Stimulated activated CD8-positive, alpha-beta memory T cell treated with anti-CD3 and anti-CD28 coated beads, Interleukin-7, amount 100 ng/mL, for 1 hour (primary cell): ENCODE measurements at places on chromosomes 4 and X.

GRCh38 chrX:38260231-38260630 is 39.6 kb upstream of the SRPX start:
- DNase-seq: no peak

DNA sequence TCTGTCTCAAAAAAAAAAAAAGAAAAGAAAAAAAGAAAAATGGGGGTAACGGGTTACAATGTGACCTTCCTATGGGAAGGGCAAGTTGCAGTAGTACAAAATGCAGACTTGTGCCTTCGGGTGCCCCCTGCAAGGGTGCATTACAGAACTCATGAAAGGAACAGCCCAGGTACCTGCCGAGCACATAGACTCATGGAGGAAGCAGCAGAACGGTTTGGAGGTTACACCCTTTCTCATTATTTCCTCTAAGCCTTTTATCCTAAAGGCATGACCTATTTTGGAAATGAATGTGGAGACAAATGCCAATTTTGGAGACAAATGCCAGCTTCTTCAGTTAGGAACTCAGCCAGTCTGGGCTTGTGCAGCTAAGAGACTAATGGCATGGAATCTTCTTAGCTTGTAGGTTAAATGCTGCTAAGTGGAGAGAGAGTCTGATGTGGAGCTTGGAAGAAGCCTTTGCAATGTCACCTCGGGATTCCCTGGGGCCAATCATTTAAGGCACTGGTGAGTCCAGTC is 44.1 kb upstream of the PRKX start:
- DNase-seq: no peak

GRCh38 chr4:171793723-171794122 is 19.5 kb upstream of the GALNTL6 start:
- DNase-seq: no peak

- DNase-seq: no peak
These were observed 28.2 kb downstream of the SH3TC1 start for GRCh38 chr4:8227201-8227770.

GRCh38 chrX:13491061-13491460 is 78.3 kb upstream of the EGFL6 start:
- DNase-seq: no peak

DNA sequence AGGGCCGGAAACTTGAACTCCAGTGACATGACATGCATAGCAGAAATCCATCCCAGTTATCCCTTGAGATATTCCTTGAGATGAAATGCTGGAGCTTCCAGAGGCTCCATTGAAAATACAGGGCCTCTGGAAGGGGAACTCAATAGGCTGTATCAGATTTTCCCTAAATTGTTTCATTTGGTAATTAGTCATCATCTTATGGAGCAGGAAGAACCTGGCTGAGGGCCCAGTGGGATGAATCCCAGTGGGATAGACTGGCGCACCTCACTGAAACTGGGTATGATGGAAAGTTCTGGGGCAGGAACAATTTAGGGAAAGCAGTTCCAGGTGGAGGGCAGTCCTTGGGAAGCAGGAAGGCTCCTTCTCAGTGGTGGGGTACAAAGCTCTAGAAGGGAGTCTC is 307.8 kb upstream of the DIPK2B start:
- DNase-seq: no peak
